ENCODE measurements at places on chromosomes 6 and 20.

GRCh38 chr20:17995967-17996819 is 27.4 kb downstream of the MGME1 start:
- peak overlapping the region; percentile 37 for H3K4me3 ChIP-seq
- H3K27ac ChIP-seq, result peak overlapping the region; percentile 86

DNA sequence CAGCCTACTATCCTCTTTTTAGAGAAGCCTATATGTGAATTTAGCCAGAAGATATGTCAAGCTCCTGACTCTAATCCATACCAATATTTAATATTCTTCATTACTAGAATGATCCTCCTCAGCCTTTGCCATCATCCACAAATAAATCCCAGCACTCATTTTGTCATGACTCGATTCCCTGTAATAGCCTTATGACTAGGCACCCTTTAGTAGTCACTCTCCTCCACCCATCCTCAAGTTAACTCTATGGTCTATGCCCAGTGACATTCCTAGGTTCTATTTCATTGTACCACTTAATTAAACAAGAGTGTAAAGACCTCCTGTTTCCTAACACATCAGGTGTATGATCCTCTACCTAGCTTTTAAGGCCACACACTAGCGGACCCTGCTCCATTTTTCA is 450.4 kb upstream of the CITED2 start:
- H3K27ac ChIP-seq, result no peak overlapping the region
- no peaks in the 10 kb centered on the region for H3K27me3 ChIP-seq
- no peak for DNase-seq
- no peaks in the 10 kb centered on the region for H3K4me1 ChIP-seq

DNA sequence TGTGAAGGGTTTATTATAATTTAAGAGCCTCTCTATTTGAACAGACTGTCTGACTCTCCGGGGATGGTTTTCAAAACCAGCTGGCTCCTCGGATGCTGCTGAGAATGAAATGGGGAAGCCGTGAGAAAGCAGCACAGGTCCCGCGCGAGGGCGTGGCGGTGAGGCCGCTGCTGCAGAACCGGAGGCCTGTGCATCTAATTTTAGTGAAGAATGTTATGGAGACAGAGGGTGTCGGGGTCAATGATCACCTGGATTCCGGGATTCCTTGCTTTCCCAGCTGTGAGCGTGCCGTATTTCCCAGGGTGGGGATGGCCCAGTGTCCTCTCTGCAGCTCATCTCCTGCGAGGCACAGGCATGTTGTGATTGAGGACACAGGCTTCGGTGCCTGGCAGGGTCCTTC is 348.0 kb downstream of the CDH4 start:
- no peak overlapping the region for H3K4me3 ChIP-seq
- H3K27me3 ChIP-seq, result peaks cover 28% of the 10 kb centered on the region
- no peak overlapping the region for H3K27ac ChIP-seq
- H3K36me3 ChIP-seq, result peaks cover 19% of the 10 kb centered on the region

DNA sequence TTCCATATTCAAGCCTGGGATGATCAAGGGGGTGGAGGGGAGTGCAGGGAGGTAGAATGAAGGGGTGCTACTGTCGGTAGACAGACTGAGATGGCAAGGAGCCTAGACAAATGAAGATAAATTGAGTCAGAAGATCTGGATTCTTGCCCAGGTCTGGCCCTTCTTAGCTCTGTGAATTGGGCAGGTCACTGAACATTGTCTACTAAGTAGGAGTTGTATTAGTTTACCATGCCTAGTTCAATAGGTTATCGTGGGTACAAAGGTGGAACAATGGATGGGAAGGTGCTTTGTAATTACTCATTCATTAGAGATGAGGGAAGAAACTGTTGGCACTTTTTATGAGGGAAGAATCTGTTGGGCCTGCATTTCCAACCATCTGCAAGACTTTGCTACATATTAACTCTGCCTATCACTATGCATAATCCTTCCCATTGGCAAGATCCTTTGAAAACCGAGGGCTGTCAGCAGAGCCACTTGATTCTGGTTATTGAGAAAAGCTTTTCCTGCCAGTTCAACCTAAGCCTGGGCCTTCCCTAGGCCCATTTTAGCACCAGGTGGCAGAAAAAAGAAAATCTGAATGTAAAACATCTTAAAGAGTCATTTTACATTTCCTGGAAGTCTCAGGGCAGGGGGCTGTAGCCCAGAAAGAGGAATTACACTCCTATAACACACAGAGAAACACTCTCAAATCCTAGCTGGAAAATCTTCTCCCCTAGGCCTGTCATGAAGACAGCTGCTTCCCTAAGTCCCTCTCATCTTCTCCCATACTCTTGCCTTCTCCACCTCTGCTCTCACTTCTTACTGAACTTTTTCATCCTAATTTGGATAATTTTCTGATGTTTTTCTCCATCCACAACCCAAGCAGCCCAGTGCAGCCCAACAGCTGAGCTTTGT is 103.5 kb downstream of the CD24 start:
- DNase-seq, result no peak
- H3K27me3 ChIP-seq, result no peaks in the 10 kb centered on the region
- no peak overlapping the region for H3K4me3 ChIP-seq
- no peak overlapping the region for H3K27ac ChIP-seq

DNA sequence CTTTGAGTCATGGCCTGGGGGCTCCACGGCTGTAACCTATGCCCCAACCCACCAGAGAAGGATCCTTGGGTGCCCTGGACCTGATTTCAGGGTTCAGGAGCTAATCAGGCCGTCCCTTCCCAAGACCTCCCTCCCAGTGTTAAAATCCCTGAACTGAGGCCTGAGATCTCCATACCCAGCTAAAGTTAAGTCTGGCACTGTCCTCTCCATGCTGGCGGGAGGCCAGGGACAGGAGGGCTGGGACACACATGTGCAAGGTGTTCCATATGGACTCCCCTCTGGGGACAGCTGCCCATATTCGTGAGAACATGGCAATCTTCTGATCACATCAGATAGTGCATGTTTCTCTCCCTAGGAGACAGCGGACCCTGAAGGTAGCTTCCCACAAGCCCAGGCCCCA is 11.5 kb upstream of the TREML4 start:
- DNase-seq, result no peak
- peaks cover 4% of the 10 kb centered on the region for H3K36me3 ChIP-seq
- H3K27me3 ChIP-seq, result peaks cover 9% of the 10 kb centered on the region

DNA sequence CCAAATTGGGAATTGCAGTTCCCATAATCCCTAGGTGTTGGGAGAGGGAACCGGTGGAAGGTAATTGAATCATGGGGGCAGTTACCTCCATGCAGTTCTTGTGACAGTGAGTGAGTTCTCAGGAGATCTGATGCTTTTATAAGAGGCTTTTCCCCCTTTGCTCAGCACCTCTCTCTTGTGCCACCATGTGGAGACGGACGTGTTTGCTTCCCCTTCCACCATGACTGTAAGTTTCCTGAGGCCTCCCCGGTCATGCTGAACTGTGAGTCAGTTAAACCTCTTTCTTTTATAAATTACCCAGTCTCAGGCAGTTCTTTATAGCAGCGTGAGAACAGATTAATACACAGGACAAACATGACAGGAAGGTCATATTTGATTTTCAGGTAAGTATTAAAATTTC is 25.3 kb upstream of the HECA start:
- H3K36me3 ChIP-seq, result no peaks in the 10 kb centered on the region
- H3K27ac ChIP-seq, result no peak overlapping the region

DNA sequence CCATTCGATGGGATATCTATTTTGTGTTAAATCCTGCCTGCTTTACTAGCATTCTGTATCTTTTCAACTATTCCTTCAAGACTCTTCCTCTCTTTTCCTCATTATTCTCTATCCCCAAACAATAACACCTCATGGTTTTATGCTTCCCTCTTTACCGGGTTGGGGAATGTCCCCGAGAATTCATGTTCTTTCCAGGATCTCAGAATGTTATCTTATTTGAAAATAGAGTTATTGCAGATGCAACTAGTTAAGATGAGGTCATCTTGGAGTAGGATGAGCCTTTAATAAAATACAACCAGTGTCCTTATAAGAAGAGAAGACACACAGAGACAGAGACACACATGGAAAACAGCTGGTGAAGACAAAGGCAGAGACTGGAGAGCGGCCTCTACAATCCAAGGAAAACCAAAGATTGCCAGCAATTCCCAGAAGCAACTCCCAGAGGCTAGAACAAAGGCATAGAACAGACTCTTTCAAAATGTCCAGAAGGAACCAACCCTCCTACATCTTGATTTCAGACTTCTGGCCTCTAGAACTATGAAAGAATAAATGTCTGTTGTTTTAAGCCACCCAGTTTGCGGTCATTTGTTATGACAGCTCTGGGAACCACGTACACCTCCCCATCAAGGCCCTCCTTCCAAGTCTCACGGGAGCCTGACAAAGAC is 126.8 kb upstream of the TNFAIP3 start:
- H3K4me3 ChIP-seq, result no peak overlapping the region
- no peak overlapping the region for H3K27ac ChIP-seq
- H3K4me1 ChIP-seq, result peaks cover 6% of the 10 kb centered on the region

DNA sequence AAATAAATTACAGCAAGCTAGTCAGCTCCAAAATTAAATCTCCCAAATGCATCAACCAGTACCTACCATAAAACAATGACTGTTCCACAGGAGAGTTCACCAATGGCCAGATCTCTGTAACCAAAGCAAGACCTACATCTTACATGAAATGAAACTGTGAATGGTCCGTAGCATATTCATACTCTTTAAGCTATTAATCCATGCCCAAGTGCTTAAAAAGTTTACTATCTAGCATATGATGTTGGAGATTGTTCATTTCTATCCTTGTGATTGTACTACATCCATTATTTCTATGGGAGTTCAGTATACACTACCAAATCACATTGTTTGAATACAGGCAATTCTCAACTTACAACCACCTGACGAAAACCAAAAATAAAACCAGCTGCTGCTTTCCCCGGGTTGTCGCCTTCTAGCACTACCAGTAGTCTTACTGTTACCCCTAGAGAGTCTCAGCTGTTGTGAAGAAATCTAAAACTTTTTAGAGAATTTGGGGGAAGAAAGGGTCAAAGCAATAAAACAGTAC is 38.0 kb downstream of the HIVEP2 start:
- peaks cover 45% of the 10 kb centered on the region for H3K4me1 ChIP-seq
- no peaks in the 10 kb centered on the region for H3K27me3 ChIP-seq
- DNase-seq, result no peak
- H3K27ac ChIP-seq, result 0 out of 2 replicates have a peak overlapping the region, but pooled peaks have one; percentile 14

GRCh38 chr6:34598712-34599111 is 42.6 kb upstream of the SPDEF start:
- H3K4me1 ChIP-seq, result peaks cover 31% of the 10 kb centered on the region
- H3K4me3 ChIP-seq, result no peak overlapping the region
- no peaks in the 10 kb centered on the region for H3K27me3 ChIP-seq
- no peak for DNase-seq
- no peaks in the 10 kb centered on the region for H3K36me3 ChIP-seq
- no peak overlapping the region for H3K27ac ChIP-seq

- no peak overlapping the region for H3K27ac ChIP-seq
- no peak overlapping the region for H3K4me3 ChIP-seq
- no peak for DNase-seq
- H3K36me3 ChIP-seq, result peaks cover 66% of the 10 kb centered on the region
Observed at GRCh38 chr6:7404546-7404945, 14.9 kb downstream of the RIOK1 start.

DNA sequence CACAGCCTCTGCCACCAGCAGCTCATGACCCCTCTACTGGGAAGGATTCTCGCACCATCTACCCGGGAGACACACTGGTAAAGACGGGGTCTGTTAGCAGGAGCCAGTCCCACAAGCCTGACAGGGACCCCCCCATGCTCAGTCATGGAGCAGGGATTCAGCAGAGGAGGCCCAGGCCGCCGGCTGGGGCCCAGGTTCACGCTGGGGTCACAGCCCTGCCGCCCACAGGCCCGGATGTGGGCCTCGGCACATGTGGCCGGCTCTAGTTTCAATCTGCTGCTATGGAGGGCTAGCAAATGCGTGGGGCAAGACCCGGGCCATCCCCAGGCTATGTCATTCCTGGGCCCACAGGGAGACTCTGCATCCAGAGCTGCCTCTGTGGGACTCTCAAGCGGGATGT is 25.1 kb downstream of the PXDC1 start:
- no peaks in the 10 kb centered on the region for H3K27me3 ChIP-seq
- H3K4me1 ChIP-seq, result peaks cover 21% of the 10 kb centered on the region
- no peak overlapping the region for H3K4me3 ChIP-seq
- DNase-seq, result no peak
- H3K27ac ChIP-seq, result no peak overlapping the region
- H3K36me3 ChIP-seq, result peaks cover 7% of the 10 kb centered on the region

DNA sequence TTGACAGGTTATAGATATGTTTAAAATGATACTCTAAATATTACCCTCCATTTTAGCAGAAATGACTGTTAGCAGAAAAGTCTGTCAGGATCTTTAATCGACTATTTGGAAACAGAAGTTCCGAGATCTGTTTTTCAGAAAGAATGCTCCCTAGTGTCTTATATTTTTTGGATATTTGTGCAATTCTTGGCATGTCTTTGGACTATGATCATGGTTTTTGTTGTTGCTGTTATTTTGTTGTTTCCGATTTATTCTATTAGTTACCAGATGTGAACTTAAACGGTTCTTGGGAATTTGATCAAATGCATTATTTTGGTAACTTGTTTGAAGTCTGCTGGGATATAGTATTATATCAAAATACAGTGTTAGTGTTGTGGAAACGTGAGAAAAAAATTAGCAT is 106.4 kb upstream of the CEP162 start:
- H3K36me3 ChIP-seq, result peaks cover 14% of the 10 kb centered on the region
- H3K4me3 ChIP-seq, result no peak overlapping the region
- peaks cover 8% of the 10 kb centered on the region for H3K4me1 ChIP-seq
- H3K27ac ChIP-seq, result no peak overlapping the region
- H3K27me3 ChIP-seq, result no peaks in the 10 kb centered on the region

- H3K4me1 ChIP-seq, result no peaks in the 10 kb centered on the region
- peaks cover 10% of the 10 kb centered on the region for H3K27me3 ChIP-seq
- peaks cover 7% of the 10 kb centered on the region for H3K36me3 ChIP-seq
- no peak for DNase-seq
Observed at GRCh38 chr20:35576816-35577215, 34.9 kb downstream of the ERGIC3 start.

- peak overlapping the region; percentile 86 for H3K4me3 ChIP-seq
- no peaks in the 10 kb centered on the region for H3K27me3 ChIP-seq
- peaks cover 27% of the 10 kb centered on the region for H3K36me3 ChIP-seq
- H3K4me1 ChIP-seq, result peaks cover 100% of the 10 kb centered on the region
- no peak for DNase-seq
Observed at GRCh38 chr6:15254070-15254975, 8.5 kb downstream of the JARID2 start.

DNA sequence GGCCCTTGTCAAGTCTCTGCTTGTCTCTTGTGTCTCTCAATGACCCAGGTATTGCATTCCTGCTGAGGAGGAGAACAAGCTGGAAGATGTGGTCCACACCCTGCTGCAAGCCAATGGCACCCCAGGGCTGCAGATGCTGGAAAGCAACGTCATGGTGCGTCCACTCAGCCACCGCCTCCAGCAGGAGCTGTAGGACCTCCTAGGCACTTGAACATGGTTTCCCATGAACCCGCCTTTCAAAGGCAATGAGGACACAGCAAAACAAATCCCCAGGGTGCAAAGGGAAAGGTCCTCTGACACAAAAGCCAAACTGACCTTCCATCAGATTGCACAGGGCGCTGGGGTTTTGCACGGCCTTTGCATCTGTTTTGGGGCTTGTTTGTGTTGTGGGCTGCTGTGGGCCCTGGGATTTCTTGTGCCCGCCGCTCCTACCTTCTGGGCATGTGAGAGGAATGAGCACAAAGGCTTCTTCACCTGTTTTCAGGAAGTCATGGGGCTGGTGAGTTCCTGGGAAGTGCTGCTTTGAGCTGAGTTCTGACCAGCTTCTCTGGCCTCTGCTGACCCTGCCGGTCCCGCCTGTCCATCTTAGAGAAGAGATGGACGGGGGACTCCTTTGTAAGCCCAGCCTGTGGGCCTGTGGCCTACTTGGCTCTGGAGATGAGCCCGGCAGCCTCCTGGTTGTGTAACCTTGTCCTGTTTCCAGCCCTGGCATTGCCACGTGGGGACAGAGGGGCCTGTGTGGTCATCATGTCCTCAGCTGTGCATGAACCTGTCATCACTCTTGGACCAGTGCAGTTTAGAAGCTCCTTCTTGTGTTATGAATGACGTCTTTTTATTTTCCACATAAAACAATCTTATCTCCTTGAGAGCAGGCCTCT is 151.3 kb downstream of the DTNBP1 start:
- no peaks in the 10 kb centered on the region for H3K27me3 ChIP-seq
- no peak for DNase-seq
- peaks cover 87% of the 10 kb centered on the region for H3K36me3 ChIP-seq
- H3K4me1 ChIP-seq, result peaks cover 33% of the 10 kb centered on the region
